ENCODE measurements at places on chromosomes 1 and 21.

DNA sequence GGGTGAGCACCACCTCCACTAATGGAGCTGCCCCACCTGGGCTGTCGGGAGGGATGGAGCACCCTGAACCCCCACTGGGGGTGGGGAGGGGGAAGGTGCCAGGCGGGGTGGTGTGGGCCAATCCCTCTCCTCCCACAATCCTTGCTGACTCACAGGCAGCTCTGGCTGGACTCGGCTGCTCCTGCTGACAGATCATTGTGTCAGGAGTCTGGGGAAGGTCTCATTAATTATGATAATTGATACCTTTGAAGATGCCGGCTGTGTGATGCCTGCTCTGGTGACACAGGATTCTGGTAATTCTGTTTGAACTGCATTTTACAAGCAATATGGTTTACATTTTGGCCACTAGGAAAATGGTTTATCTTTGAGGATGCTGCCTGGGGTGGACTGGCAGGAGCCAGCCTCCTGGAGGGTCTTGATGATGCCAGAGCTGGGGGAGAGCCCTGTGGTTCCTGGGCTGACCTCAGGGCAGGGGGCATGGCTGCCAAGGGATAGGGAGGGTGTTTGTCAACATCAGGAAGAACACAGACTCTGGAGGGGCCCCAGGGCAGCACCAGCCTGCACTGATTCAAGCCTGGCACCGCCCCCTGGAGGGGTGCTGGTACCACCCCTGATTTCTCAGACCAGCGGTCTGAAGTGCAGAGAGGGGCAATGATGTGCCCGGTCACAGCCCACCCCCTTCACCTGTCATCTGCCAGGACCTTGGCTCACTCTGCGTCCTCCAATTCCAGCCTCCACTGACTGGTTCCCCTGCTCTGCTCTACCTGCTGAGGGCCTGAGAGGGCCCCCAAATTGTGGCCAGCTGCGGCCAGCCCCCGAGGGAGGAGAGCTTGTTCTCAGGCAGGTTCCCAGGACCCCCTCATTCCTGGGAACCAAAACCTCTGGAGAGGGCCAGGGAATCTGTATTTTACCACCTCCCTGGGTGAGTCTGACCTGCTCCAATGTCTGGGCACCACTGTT, 338.8 kb downstream of the MATN1 start:
- DNase-seq: no peak

GRCh38 chr1:201481761-201482493, 12.9 kb upstream of the PHLDA3 start:
- peak; percentile 75 for DNase-seq

GRCh38 chr1:155645648-155646047, 35.6 kb downstream of the MSTO1 start:
- DNase-seq: peak; percentile 16

- no peak for DNase-seq
Measured at GRCh38 chr1:180236698-180237509, 6.8 kb downstream of the LHX4 start.

DNA sequence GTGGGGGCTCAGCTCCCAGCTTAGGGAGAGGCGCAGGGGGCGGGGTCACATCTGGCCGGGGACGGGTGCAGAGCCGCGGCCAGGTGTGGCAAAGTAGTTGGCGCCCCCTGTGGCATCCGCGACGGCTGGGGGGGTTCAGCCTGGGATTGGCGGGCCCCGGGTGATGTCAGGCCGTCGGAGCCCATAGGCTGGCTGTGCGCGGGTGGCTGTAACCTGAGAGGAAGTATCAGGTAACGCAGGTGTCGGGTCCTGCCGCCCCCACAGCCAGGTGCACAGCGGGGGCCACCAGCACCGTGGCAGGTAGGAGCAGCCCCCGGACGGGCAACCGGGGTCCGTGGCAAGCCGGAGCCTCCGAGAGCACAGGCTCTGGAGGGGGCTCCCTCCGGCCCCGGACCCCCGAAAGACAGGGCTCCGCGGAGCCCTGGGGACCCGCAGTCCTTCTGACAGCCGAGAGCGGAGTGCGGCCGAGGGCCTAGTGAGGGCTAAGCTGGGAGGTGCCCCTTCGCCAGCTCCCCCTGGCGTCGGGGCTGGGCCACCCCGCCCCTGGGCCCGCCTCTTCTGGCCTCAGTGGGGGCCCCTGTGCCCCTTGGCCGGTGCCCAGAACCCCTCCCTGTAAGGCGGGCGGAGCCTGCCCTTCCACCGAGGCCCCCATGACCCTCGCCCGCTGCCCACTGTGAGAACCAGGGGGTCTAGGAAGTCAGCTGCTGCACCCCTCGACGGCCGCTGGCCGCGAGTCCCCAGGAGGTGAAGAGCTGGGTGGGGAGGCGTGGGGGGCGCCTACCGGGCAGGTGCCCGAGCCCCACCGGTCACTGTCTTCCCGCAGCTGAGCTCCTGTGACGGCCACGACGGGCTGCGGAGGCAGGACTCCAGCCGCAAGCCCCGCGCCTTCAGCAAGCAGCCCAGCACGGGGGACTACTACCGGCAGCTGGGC, 17.9 kb downstream of the TNFRSF25 start:
- DNase-seq: no peak

- DNase-seq: no peak
Measured at GRCh38 chr1:192475329-192475728, 100.2 kb upstream of the RGS1 start.

GRCh38 chr1:202831906-202832305, 21.2 kb downstream of the PCAT6 start:
- peak; percentile 76 for DNase-seq

Data from NB4 (cell line).